ENCODE measurements at places on chromosomes 1 and 21. TPM values are rescaled to one million over a fixed set of nuclear protein-coding genes. Genes with fewer than 3 reads are reported as not detected.

DNA sequence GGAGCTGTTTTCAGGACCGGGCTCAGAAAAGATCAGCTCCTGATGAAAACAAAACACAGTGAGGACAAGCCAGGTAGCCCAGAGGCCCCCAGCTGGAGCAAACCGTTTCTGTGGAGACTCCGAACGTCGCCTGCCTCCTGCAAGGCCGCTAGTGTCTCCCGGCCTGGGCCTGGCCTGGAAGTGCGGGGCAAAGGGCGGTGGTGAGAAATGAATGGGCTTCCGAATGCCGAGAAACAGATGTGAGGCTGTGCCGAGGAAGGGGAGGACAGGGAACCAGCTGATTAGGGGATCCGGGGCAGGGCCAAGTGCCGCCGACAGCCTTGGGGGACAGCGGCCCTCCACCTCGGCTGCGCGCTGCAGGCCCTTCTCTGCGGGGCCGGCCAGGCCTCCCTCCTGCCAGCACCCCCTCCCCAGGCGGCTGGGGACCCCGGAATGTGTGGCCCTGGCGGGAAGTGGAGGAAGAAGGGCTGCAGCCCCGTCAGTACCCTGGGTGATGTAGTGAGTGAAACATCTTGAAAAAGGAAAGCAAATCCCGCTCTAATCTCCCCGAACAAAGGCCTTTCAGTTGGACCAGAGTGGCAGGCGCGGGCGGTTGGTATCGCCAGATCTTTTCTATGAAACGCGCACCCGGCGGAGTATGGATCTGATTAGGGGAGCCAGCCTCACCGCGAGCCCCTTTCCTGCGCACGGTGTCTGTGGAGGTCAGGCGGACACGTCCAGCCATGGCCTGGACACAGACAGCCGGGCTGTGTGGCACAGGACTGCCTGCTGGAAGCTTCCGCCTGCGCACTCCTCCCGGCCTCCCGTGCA, 52.6 kb downstream of the PRDM16 start:
- DNase-seq, result no peak

DNA sequence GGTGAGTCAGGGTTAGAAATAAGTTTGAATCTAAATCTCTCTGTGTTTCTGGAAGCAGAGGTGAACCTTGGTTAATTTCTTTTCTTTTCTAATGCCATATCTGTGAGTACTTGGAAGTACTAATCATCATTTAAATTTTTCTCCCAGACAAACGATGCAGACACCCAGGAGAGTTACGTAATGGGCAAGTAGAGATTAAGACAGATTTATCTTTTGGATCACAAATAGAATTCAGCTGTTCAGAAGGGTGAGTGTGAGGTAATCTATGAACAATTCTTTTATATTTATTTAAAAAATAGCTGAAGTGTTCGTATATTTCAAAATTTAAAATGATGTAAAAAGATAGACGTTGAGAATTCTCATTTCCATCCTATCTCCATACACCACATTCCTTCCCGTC, 11.2 kb downstream of the C4BPA start:
- no peak for DNase-seq

GRCh38 chr1:111952125-111952657, 37.3 kb downstream of the KCND3 start:
- no peak for DNase-seq

DNA sequence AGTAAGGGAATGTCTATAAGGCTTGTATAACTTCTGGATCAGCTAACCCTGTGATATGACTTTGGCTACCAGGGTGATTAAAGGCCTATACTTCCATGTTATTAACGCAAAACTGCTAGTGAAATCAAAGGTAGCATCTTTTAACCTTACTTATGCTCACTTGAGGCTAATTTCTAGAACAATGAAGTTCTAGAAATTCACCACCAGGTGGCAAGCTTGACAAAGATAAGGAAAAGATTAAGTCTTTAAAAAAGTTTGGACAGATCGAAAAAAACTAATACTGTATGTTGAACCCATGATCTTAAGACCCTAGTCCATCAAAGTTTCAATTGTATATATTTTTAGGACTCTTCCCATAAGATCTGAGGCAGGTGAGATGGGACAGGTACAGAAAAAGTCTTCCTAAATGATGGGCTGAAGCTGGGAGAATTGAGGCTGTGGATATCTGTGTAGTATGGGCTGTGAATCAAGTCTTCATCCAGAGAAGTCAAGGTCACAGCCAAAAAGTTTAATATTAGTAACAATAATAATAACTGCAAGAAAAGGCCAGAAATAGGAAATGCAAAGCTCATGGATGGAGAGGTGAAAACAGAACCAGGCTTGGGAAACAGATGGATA, 18.8 kb downstream of the KYAT3 start:
- DNase-seq, result no peak

- no peak for DNase-seq
Observed at GRCh38 chr21:41931041-41931451, 22.8 kb downstream of the C2CD2 start.

GRCh38 chr1:211713231-211713630, 37.8 kb upstream of the NEK2 start:
- DNase-seq, result no peak

DNA sequence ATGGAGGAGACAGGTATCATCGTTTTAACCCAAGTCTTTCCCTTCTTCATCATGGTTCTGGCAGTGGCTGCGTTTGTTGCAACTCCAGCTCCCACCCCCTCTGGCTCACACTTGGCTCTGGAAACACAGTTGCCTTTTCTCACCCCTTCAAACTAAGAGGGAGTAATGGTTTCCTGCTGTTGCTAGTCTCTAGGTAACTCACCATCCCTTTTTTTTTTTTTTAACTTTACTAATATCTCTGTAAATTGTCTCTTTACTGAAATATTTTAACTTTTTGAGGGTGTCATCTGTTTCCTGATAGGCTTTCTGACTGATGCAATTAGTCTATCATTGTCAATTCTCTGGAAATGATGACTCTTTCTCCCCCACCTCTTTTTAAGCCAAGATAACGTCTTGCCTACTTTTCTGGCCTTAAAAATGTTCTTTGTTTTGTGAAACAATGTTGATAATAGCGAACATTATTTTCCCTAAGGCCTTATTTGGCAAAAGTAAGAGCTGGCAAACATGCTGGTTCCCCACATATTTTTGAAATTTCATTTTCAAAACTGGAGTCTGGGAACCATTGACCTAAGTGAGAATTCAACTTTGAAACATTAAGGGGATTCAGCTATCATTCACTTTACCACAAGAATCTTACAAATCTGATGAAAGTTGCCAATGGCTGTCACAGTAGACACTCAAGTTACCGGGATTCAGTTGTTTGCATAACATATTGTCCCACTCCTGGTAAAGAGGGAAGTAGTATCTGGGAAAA, 85.3 kb downstream of the LEPR start:
- DNase-seq, result no peak

GRCh38 chr1:33022650-33023200, 14.0 kb downstream of the AK2 start:
- no peak for DNase-seq

- DNase-seq, result peak; percentile 64
Observed at GRCh38 chr1:165871311-165872067, 44.1 kb downstream of the UCK2 start.

The AGBL4 gene
- 0.41 TPM for total RNA-seq

The GBP4 gene
- total RNA-seq, result not detected

The ATP1A4 gene
- 0.61 TPM for total RNA-seq

The HCRTR1 gene
- 0.35 TPM for total RNA-seq

The LAD1 gene
- 30.5 TPM for total RNA-seq

All from H1 (cell line).